ENCODE measurements at places on chromosomes 1 and 21. TPM values are rescaled to one million over a fixed set of nuclear protein-coding genes. Genes with fewer than 3 reads are reported as not detected.

- no peak for DNase-seq
Observed at GRCh38 chr1:236451796-236452373, 57.8 kb downstream of the EDARADD start.

The ALG6 gene
- total RNA-seq, result 3.8 TPM

- DNase-seq, result no peak
Observed at GRCh38 chr1:97461782-97462181, 459.1 kb downstream of the DPYD start.

The EBNA1BP2 gene
- total RNA-seq, result 59.4 TPM

GRCh38 chr1:3590139-3590763 lies 21.1 kb downstream of the MEGF6 start:
- DNase-seq, result peak; percentile 11

- no peak for DNase-seq
Observed at GRCh38 chr1:15940110-15941043, 35.5 kb downstream of the ZBTB17 start.

DNA sequence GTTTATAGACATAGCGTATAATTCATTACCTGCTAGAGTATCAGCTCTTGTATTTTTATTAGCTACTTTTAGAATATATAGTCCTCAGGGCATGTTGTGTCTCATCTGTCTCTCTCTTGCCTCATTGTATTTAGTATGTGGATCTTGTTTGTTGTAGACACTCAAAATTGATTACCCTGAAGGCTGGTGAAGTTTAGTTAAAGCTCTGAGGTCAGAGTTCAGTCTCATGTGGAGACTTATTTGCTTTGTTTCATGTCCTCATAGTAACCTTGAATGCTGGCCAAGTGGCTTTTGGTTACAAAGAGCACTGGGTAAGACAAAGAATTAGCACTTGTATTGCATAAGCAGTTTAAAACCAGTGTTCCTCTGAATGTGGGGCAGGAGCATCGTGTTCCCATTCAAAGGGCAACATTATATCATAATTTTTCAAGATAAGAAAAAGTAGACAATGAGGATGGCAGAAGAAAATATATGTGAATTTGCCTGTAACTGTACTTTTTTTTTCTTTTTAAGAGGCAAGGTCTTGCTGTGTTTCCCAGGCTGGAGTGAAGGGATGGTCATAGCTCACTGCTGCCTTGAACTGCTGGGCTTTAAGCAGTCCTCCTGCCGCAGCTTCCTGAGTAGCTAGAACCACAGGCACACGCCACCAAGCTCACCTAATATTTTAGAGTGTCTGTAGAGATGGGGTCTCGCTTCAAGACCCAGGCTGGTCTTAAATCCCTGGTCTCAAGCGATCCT lies 17.4 kb downstream of the CNST start:
- DNase-seq, result peak; percentile 58

GRCh38 chr1:21523297-21523813 lies 14.1 kb downstream of the ALPL start:
- no peak for DNase-seq

GRCh38 chr1:154574716-154575115 lies 7.1 kb downstream of the CHRNB2 start:
- DNase-seq, result peak; percentile 31
